Activated CD4-positive, alpha-beta T cell treated with anti-CD3 and anti-CD28 coated beads for 4 hours (primary cell): ENCODE measurements at places on chromosomes 6 and 20.

DNA sequence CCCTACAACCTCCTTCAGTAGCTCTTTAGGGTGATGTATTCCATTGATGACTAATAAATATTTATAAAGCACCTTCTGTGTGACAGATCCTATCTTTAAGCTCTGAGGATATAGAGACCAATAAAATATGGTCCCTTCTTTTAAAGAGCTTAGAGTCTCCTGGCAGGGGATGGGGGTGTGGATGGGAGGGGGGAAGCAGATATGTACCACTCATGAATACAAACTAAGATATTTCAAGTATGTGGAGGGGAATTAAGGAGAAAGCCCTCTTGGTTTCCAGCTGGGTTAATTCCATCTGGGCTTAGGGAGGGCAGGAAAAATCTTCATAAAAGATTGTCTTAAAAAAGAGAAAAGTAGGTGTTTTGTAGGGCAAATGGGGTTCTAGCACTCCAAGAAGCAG lies 21.6 kb upstream of the FBXO9 start:
- DNase-seq = no peak

DNA sequence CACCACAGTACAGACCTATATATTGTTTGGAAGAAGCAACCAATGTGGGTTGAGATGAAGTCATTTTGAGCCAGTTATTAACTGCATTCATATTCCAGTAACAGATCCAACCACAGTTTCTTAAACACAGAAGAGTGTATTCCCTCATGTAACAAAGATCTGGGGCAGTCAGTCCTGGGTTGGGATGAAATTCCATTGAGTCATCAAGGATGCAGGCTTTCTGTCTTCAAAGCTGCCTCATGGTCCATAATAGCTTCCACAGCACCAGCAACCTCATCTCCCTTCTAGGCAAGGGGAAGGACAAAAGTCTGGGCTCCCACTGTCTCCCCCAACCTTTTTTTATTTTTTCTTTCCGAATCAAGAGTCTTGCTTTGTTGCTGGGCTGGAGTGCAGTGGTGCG lies 2.9 kb upstream of the SOD2 start:
- no peak for DNase-seq

DNA sequence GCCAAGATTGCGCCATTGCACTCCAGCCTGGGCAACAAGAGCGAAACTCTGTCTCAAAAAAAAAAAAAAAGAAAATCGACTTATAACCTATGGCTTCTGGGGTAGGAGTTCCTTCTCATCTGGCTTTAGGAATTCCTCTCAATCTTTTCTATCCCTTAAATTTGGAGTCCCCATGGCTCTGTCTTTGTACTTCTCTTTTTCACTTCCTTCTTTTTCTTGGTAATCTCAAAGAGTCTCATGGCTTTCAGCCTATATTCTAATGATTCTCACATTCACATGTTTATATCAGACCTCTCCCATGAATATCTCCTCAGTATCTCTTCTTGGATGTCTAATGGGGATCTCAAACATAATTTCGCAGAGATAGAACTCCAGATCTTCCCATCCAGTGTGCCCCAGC lies 42.8 kb upstream of the RALGAPA2 start:
- DNase-seq = no peak

GRCh38 chr6:153129873-153130514 lies 1.1 kb downstream of the RGS17 start:
- DNase-seq = no peak

DNA sequence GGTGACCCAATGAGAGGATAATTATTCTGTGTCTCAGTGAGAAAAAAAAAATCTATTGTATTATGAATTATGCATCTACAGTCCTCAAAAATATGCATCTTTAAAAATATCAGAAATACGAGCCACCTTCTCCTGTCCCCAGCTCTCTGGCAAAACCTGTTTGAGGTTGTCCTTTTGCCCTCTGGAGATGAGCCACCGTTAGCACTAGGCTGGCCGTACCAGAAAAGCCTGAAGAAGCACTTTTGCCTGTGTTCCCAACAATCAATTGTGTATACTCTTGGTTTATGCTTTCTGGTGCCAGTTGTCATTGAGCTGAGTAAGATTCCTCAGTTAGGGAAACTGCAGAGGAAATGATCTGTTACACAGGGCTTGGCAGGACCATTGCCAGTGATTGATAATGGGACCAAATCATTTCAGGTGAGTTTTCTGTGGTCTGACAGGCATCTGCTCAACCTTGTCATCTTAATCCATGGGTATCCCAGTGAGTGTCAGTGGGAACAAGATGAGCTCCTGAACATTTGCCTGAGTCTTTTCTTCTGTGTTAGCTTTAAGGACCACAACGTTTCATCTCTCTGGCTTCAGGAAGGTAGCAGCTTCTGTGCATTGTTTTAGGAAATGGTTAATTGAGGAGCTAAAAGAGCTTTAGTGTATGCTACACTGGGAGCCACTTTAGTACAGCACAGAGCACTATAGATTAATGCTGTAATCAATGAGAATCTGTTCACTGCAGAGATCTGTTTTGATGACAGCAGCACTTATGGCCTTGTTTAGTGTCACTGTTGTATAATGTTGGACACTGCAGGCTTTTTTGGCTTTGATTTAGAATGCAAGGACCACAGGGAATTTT lies 330.1 kb downstream of the RIMS1 start:
- no peak for DNase-seq

DNA sequence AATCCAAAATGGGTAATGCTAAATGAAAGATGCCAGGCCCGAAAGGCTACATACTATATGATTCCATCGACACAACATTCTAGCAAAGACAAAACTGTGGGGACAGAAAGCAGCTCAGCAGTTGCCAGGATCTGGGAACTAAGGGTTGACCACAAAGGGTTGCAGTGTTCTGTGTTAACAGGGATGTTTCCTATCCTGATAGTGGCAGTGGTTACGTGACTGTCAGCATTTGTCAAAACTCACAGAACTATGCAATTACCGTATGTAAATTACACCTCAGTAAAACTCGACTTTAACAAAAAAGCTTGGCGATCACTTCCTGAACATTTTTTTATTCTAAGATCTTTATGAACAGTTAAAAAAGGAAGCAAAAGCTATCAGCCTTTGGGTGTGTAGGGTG lies 83.9 kb downstream of the BANF2 start:
- no peak for DNase-seq

- no peak for DNase-seq
Measured at GRCh38 chr6:104409913-104410312, 449.8 kb downstream of the HACE1 start.

DNA sequence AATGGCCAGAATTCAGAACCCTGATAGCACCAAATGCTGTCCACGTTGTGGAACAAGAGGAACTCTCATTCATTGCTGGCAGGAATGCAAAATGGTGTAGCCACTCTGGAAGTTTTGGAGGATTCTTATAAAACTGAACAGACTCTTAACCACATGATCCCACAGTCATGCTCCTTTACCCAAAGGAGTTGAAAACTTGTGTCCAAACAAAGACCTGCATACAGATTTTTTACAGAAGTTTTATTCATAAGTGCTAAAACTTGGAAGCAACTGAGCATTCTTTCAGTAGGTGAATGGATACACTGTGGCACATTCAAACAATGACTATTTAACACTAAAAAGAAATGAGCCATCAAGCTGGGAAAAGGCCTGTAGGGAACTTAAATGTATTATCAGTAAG lies 32.5 kb downstream of the PREP start:
- no peak for DNase-seq

DNA sequence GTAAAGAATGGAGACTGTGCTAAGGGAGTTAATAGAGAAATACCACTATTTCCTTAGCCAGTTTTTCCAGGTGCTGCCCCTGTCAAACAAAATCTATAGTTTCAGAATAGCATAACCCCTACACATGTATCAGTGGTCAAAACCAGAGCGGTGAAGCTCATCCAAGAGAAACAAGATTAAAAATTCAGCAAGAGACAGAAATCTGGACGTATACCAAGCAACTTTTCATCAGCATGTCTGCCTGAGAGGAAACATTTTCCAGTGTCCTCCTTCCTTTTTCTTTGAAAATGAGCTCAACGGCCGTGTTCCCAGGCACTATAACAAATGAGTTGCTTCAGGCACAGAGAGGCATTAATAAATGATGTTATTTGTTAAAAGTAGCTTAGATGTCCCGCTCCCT lies 416.5 kb downstream of the BCKDHB start:
- DNase-seq = no peak

GRCh38 chr6:91155129-91155785 lies 568.4 kb upstream of the MAP3K7 start:
- no peak for DNase-seq

- no peak for DNase-seq
Measured at GRCh38 chr6:92023410-92023966, 1395.9 kb downstream of the EPHA7 start.

- no peak for DNase-seq
Measured at GRCh38 chr20:49603209-49603627, 35.3 kb upstream of the PTGIS start.
